ENCODE measurements at places on chromosomes 1 and 21.

GRCh38 chr1:225242611-225243010, 185.2 kb downstream of the LBR start:
- no peak for DNase-seq

- no peak for DNase-seq
Measured at GRCh38 chr1:9062846-9063245, 6.6 kb downstream of the SLC2A5 start.

DNA sequence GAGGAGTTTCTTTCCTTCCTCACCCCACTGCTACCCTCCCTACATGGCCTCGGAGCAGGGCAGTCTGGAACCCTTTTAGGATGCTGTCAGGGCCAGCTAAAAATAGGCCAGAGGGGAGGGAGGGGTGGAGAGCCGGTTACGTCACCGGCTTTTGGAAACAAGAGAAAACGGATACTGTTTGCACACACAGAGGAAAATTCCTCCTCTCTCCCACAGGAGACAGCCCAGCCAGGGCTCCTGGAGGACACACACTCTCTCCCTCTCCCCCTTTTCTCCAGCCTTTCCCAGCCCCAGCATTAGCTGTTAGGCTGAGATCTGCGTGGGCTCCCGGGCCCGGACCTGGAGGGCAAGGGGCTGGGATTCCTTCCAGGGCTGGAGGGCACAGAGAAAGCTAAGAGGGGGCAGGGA, 20.0 kb upstream of the ALDH4A1 start:
- no peak for DNase-seq

DNA sequence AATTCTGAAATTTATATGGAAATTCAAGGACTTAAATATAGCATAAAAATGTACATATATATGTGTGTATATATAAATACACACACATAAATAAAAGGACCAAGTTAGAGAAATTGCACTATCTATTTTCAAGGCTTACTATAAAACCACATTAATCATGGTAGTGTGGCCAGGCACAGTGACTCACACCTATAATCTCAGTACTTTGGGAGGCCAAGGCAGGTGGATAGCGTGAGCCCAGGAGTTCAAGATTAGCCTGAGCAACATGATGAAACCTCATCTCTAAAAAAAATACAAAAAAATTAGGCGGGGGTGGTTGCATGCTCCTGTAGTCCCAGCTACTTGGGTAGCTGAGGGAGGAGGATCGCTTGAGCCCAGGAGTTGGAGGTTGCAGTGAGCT, 171.4 kb upstream of the GORAB start:
- DNase-seq, result no peak

All from activated CD4-positive, alpha-beta T cell treated with anti-CD3 and anti-CD28 coated beads, Interleukin-2, Interleukin-6, amounts not matched to agents 100 ng/mL and 50 ng/mL, durations not matched to agents 16 hours and 8 hours (primary cell).